Ascending aorta (tissue), 2 donors: ENCODE measurements at places on chromosomes 12 and 14. TPM values are rescaled to one million over a fixed set of nuclear protein-coding genes. Genes with fewer than 3 reads are reported as not detected.
A peak's percentile ranks its signal among the peaks of the same experiment; 100 is the strongest.

DNA sequence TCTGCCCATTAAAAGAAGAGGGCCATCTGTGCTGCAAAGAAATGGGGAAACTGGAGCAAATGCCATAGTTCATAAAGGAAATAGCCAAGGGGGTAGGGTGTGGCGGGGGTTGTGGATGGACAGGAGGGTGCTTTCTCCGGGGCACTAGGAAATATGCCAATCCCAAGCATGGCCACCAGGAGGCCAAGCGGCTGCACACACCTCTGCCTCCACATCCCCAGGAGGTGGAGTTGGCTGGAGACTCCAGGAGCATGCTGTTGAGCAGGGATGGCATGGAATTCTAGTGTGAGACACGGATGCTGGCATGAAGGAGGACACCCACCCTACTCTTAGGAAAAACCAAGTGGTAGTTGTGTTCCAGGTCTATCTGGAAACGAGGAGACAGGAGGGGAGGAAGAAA is 25.2 kb downstream of the NID2 start:
- no peaks in the 10 kb centered on the region for H3K36me3 ChIP-seq
- peaks cover 40% of the 10 kb centered on the region for H3K4me1 ChIP-seq
- H3K27me3 ChIP-seq: no peaks in the 10 kb centered on the region
- no peak for DNase-seq
- H3K4me3 ChIP-seq: no peak overlapping the region

Gene KRT71
- not detected for total RNA-seq

- H3K4me1 ChIP-seq: no peaks in the 10 kb centered on the region
- DNase-seq: no peak
- H3K27me3 ChIP-seq: no peaks in the 10 kb centered on the region
- no peak overlapping the region for H3K27ac ChIP-seq
- no peaks in the 10 kb centered on the region for H3K36me3 ChIP-seq
- H3K4me3 ChIP-seq: no peak overlapping the region
Measured at GRCh38 chr12:25797386-25797785, 161.1 kb upstream of the RASSF8 start.

GRCh38 chr12:120529641-120530417 is 871 bp upstream of the COQ5 start:
- no peaks in the 10 kb centered on the region for H3K4me1 ChIP-seq
- no peaks in the 10 kb centered on the region for H3K36me3 ChIP-seq
- no peaks in the 10 kb centered on the region for H3K27me3 ChIP-seq
- H3K4me3 ChIP-seq: peak overlapping the region; percentile 93

Gene PLCZ1
- total RNA-seq: not detected

Gene KLRC2
- not detected for total RNA-seq

GRCh38 chr12:11970155-11970520 is 100.6 kb upstream of the BCL2L14 start:
- no peak overlapping the region for H3K27ac ChIP-seq
- DNase-seq: no peak
- no peaks in the 10 kb centered on the region for H3K4me1 ChIP-seq
- H3K27me3 ChIP-seq: no peaks in the 10 kb centered on the region

Gene KRT77
- total RNA-seq: not detected

GRCh38 chr12:87439990-87440827 is 589.0 kb downstream of the C12orf50 start:
- DNase-seq: peak; percentile 64
- H3K4me1 ChIP-seq: no peaks in the 10 kb centered on the region
- no peaks in the 10 kb centered on the region for H3K27me3 ChIP-seq
- no peak overlapping the region for H3K27ac ChIP-seq
- no peak overlapping the region for H3K4me3 ChIP-seq
- no peaks in the 10 kb centered on the region for H3K36me3 ChIP-seq

Gene RNU7-1
- not detected for total RNA-seq

DNA sequence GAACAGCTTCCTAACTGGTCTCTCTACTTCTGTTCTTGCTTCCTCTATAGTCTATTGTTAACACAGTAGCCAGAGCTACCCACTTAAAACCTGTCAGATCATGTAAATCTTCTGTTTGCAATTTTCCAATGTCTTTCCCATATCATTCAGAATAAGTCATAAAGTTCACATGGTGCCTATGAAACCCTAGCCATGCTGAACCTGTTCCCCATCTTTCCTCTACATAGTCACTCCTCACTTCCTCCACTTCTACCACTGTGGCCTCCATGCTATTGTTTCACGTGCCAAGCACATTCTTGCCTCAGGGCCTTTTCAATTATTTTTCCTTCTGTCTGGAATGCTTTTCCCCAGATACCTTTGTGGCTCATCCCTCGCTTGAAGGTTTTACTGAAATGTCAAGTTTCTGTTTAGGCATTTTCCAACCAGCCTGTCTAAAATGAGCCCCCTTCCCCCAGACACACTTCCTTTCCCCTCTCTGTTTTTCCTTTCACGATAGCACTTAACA is 132.1 kb downstream of the DYRK2 start:
- H3K27ac ChIP-seq: no peak overlapping the region
- H3K4me3 ChIP-seq: no peak overlapping the region
- no peaks in the 10 kb centered on the region for H3K27me3 ChIP-seq
- H3K36me3 ChIP-seq: no peaks in the 10 kb centered on the region
- H3K4me1 ChIP-seq: no peaks in the 10 kb centered on the region

DNA sequence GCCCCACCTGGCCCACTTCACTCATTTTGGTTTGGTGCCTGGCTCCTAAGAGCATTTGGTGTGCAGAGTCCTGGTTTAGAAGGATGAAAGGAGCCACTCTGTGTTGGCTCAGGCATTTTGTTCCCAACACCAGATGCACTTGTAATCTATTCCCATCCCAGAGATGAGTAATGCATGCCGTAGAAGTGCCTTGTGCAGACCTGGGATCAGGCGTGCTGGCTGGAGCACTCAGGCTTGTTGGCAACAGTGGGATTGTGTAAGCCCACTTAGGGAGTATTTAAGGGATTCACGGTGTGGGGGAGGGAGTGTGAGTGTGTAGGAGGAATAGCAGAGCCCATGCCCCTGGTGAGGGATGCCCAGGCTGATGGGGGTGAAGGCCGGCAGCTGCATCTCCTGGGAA is 501.5 kb upstream of the TBX3 start:
- H3K27me3 ChIP-seq: no peaks in the 10 kb centered on the region
- no peak for DNase-seq
- no peak overlapping the region for H3K27ac ChIP-seq
- H3K4me3 ChIP-seq: no peak overlapping the region

Gene EPYC
- not detected for total RNA-seq

DNA sequence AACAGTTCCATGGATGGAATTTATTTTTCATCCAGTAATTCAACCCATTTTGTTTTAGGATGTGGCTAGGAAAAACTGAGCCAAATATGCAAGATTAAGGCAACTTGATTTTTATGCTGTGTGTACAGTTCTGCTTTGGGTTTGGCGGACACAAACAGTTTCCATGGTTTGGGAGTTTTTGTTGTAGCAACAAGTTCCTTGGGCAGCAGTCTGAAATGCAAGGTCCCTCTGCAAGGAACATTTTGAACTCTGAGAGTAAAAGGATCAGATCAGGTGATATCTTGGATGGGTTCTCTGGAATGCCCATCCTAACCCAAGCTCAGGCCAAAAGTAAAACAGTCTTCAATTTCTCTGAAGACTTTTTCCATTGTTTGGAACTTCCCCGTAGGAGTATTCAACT is 161.2 kb downstream of the TMX1 start:
- no peaks in the 10 kb centered on the region for H3K36me3 ChIP-seq
- peaks cover 3% of the 10 kb centered on the region for H3K4me1 ChIP-seq
- no peak overlapping the region for H3K4me3 ChIP-seq
- no peaks in the 10 kb centered on the region for H3K27me3 ChIP-seq

DNA sequence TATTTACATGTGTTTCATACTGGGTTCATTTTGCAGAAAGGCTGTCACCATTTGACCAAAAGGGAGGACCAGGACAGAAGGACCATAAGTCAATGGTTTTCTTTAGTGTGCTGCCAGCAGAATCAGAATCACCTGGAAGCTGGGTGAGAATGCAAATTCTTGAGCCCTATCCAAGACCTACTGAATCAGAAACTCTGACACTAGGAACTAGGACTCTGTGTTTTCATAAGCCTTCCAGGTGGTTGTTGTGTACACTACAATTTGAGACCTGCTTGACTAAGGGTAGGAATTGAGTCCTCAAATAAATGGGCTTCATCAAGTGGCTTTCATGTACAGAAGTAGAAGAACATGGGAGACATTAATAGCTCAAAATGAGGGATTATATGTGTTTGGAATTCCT is 32.2 kb downstream of the PDE6H start:
- no peaks in the 10 kb centered on the region for H3K27me3 ChIP-seq
- no peak overlapping the region for H3K4me3 ChIP-seq
- DNase-seq: no peak
- no peaks in the 10 kb centered on the region for H3K36me3 ChIP-seq
- no peak overlapping the region for H3K27ac ChIP-seq

- peaks cover 41% of the 10 kb centered on the region for H3K36me3 ChIP-seq
- no peaks in the 10 kb centered on the region for H3K27me3 ChIP-seq
Measured at GRCh38 chr12:121441555-121441954, 41.6 kb downstream of the RNF34 start.

GRCh38 chr12:17640615-17641014 is 449.4 kb downstream of the RERGL start:
- no peak overlapping the region for H3K4me3 ChIP-seq
- H3K27ac ChIP-seq: no peak overlapping the region
- DNase-seq: no peak
- H3K4me1 ChIP-seq: no peaks in the 10 kb centered on the region
- no peaks in the 10 kb centered on the region for H3K27me3 ChIP-seq

DNA sequence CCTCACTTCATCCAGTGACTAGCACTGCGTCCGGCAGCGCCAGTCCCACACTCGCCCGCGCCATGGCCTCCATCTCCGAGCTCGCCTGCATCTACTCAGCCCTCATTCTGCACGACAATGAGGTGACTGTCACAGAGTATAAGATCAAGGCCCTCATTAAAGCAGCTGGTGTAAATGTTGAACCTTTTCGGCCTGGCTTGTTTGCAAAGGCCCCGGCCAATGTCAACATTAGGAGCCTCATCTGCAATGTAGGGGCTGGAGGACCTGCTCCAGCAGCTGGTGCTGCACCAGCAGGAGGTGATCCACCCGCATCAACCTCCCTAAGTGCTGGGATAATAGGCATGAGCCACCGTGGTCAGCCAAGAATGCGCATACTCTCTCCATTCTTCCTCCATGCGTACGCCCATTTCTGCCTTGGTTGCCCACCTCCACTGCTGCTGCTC is 59.9 kb downstream of the IRF2BPL start:
- no peaks in the 10 kb centered on the region for H3K27me3 ChIP-seq
- H3K27ac ChIP-seq: no peak overlapping the region
- H3K4me3 ChIP-seq: no peak overlapping the region
- H3K4me1 ChIP-seq: no peaks in the 10 kb centered on the region
- no peaks in the 10 kb centered on the region for H3K36me3 ChIP-seq
- DNase-seq: no peak

DNA sequence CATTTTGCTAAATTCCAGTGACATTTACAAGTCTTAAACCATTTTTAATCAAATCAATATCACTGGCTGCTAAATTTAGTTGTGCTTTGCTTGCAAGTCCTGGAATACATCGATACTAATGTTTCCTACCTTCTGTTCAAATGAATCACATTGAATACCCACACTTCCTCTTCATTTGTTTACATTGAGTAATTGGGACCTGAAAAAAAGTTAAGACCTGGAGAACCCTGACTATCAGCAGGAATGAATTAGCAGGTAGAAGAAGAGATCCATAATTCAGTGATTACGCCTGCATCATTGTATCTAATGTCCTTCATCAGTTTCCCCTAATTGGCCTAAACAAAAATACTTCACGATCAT is 369.3 kb downstream of the ETNK1 start:
- no peaks in the 10 kb centered on the region for H3K27me3 ChIP-seq
- H3K4me1 ChIP-seq: no peaks in the 10 kb centered on the region
- no peak overlapping the region for H3K4me3 ChIP-seq
- no peak overlapping the region for H3K27ac ChIP-seq
- no peak for DNase-seq
- H3K36me3 ChIP-seq: no peaks in the 10 kb centered on the region

- DNase-seq: no peak
- no peak overlapping the region for H3K4me3 ChIP-seq
- no peaks in the 10 kb centered on the region for H3K27me3 ChIP-seq
- H3K36me3 ChIP-seq: no peaks in the 10 kb centered on the region
- no peaks in the 10 kb centered on the region for H3K4me1 ChIP-seq
- no peak overlapping the region for H3K27ac ChIP-seq
Measured at GRCh38 chr12:9606736-9607372, 862 bp downstream of the KLRB1 start.

- peak overlapping the region; percentile 25 for H3K4me3 ChIP-seq
- DNase-seq: no peak
- peak overlapping the region; percentile 83 for H3K27ac ChIP-seq
- H3K27me3 ChIP-seq: no peaks in the 10 kb centered on the region
- H3K4me1 ChIP-seq: peaks cover 27% of the 10 kb centered on the region
Measured at GRCh38 chr12:127928178-127928577, 338.8 kb upstream of the TMEM132C start.

DNA sequence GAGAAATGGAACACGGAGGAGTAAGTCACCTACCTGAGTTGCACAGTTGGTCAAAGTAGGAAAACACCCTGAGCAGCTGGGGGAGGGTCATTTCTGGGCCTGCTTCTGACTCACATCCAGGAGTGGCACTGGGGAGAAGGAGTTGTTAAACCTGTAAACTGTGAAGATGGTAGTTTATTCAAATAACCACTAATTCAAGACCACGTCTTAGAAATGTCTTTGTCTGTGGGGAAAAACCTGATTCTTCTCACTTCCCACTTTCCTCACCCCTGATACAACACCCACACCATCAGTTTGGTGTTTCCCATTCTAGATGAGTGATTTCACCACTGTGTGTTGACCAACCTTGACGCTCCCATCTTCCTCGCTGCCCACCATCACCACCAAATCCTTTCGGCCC is 207.1 kb downstream of the ANO4 start:
- H3K27me3 ChIP-seq: no peaks in the 10 kb centered on the region
- no peak for DNase-seq
- H3K27ac ChIP-seq: no peak overlapping the region
- no peaks in the 10 kb centered on the region for H3K4me1 ChIP-seq

- H3K4me3 ChIP-seq: no peak overlapping the region
- DNase-seq: no peak
- no peaks in the 10 kb centered on the region for H3K27me3 ChIP-seq
- H3K27ac ChIP-seq: no peak overlapping the region
- H3K36me3 ChIP-seq: no peaks in the 10 kb centered on the region
Measured at GRCh38 chr12:44655846-44656245, 220.3 kb downstream of the NELL2 start.

Gene TBX3
- total RNA-seq: 20.0 TPM

DNA sequence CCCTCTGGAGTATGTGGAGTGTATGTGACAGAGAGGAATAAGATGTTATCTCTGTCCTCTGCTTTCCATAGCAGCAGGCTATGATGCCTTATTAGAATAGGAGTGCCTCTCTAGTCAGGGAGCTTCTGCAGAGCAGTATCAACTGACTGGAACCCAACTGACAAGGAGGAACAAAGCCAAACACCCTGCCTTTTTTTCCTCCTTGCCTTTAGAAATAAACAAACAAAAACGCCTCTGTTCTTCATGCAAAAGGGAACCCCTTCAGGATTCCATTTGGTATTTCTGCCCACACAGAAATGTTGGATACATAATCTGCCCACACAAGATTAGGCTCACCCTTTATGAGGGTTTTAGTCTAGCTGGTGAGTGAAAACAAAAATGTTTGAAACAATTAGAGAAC is 50.3 kb downstream of the VRK1 start:
- H3K4me3 ChIP-seq: no peak overlapping the region
- H3K4me1 ChIP-seq: no peaks in the 10 kb centered on the region
- H3K36me3 ChIP-seq: no peaks in the 10 kb centered on the region
- H3K27ac ChIP-seq: no peak overlapping the region
- no peak for DNase-seq
- no peaks in the 10 kb centered on the region for H3K27me3 ChIP-seq
